Neural progenitor cell (in vitro differentiated cells): ENCODE measurements at places on chromosomes 16 and 17.

DNA sequence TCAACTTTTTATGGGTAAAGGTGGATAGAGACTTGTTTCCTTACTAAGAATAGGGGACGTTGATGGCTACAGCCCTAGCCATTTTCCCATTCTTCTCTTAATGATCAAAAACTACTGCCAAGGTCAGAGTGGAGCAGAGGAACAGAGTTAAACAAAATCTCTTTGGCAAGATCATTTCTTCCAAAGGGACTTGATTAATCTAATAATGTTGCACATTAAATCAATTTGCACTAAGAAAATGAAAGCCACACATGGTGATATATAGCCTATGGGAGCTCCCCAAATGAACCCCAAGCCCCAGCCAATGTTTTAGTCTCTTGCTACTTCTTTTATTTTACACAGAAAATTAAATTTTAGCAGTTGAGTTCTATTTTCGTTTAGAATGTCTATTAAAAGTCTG lies 954.5 kb upstream of the SOX9 start:
- no peak for DNase-seq

DNA sequence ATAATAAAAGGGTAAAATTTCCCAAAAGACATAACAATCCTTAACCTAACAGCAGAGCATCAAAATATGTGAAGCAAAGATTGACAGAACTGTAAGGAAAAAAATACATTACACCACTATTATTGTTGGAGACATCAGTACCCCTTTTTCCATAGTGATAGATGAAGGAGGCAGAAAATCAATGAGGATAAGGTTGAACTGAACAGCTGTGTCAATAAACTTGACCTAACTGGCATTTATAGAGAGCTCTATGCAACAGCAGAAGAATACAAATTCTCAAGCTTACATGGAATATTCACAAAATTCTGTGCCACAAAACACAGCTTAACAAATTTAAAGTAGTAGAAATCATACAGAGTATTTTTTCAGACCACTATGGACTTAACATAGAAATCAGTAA lies 195.0 kb upstream of the ELAC2 start:
- DNase-seq, result no peak

DNA sequence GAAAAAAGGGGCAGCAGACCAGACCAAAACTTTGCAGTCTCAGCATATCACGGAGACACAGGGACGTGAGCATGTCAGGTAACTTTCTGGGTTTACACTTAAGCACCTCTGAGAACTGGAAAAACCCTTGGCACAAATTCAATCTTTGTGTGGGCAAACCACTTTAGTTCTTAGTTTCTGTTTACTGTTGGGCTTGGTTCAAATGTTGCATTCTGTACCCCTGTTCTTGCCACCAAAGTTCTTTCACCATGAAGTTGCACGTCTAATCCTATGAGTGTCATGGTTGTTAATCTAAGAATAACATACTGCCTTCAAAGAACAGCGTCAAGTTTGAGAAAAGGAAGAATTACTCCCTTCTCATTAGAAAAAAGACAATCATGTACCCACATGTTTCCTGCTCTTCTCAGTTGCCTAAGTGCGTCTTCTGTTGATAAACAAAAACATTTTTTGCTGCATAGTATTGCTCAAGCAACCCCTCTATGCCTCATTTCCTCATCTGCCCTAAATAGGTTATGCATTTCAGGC lies 11.6 kb downstream of the KRT33A start:
- no peak for DNase-seq

- DNase-seq, result no peak
Measured at GRCh38 chr17:71919186-71919585, 201.6 kb upstream of the SOX9 start.

GRCh38 chr16:27781195-27781524 lies 231.2 kb downstream of the KATNIP start:
- DNase-seq, result no peak

DNA sequence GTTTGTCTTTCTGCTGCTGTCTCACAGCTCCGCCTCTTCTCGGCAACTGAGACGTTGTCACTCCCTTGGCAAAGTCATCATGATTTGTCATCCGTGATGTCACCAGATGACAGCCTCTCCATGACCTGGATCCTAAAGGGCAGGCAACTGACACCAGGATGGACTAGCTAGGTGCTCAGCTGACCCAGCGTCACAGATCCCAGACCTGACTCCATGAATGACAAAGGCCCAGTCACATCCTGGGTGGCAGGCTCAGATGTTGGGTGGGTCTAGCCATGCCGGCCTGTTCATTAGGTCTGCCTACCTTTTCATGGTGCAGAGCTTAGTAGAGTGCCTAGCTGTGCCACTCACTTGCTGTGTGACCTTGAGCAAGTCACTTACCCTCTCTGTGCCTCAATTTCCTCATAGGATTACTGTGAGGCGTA lies 3.8 kb upstream of the TMEM238L start:
- DNase-seq, result no peak

GRCh38 chr16:85753559-85753958 lies 2.7 kb upstream of the C16orf74 start:
- no peak for DNase-seq

DNA sequence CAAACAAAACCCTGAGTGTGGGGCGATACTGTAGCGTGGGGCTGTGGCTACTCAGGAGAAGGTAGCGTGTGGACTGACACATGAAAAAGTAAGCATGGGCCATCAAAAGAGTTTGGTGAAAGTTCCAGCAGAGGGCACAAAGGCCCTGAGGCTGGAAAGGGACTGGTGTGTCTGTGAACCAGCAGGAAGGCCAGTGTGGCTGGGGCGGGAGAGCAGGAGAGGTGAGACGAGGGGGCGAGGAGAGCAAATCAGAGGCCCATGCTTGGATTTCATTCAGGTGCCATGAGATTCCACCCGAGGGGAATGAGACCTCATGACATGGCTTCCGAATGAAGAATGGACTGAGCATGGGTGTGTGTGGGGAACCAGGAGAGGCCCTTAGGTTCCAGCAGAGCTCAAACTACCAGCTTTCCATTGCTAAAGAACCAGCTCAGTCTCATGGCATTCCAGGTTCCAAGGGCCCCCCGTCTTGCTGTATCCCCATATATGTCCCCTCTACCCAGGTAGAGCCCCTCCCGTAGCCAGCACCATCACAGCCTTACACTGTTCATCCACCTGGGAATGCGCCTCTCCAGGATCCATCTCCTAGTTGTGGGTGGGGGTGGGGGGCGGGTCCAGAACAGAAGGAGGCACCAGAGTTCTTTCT lies 31.1 kb downstream of the TRPV2 start:
- DNase-seq, result no peak

- DNase-seq, result no peak
Measured at GRCh38 chr16:51579652-51580360, 428.7 kb upstream of the SALL1 start.

GRCh38 chr16:86505899-86506864 lies 4.1 kb upstream of the FOXF1 start:
- no peak for DNase-seq

GRCh38 chr16:49755716-49756505 lies 100.0 kb downstream of the ZNF423 start:
- no peak for DNase-seq

DNA sequence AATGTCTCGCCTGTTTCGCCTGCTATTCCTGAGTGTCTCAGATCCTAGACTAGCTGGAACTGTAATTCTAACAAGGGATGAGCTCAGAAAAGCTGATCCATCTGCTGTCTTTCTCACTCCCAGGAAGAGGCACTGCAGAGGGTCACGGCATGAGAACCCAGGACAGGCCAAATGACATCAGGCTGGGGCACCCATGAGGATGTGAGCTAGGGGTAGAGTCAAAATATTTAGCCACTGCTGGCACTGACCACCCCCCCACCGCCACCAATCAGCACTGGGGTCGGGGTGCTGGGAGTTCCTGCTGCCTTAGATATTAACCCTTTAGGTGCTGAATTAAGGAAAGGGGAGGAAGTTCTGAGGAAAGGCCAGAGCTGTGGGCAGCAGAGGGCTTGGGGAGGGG lies 112.4 kb downstream of the IRX3 start:
- DNase-seq, result peak; percentile 12

DNA sequence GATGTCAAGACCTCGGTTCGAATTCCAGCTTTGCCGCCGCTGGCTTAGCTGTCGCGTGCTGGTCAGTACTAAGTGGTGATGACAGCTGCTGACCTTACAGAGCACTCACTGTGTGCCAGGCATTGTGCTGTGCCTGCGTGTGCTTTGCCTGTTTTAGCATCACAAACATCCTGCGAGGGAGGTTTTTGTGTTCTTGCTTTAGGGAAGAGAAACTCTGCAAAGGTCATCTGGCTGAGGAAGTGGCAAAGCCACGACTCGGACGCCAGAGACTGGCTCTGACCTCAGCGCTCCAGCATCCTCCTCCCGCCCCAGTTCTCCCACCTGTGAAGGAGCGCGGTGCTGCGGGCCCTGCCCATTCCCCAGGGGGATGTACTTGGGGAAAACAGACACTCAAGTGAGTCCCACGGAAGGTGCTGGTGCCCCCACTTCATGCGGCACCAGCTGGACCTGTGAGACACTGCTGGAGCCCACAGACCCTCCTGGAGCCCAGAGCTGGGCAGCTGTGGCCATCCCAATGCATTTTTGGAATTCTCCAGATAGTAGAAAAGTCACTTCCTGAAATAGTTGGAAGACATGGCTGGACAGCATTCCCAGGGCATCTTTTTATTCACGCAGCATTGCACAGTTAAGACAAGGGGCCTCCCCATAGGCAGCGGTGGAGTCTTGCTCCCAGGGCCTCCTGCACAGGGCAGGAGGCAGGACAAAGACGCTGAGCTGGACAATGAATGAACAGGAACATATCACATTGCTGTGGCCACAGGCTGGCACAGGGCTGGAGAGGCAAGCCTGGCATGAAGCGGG lies 20.0 kb upstream of the HERPUD1 start:
- peak; percentile 44 for DNase-seq

- no peak for DNase-seq
Measured at GRCh38 chr17:80738020-80738808, 193.6 kb downstream of the RPTOR start.

DNA sequence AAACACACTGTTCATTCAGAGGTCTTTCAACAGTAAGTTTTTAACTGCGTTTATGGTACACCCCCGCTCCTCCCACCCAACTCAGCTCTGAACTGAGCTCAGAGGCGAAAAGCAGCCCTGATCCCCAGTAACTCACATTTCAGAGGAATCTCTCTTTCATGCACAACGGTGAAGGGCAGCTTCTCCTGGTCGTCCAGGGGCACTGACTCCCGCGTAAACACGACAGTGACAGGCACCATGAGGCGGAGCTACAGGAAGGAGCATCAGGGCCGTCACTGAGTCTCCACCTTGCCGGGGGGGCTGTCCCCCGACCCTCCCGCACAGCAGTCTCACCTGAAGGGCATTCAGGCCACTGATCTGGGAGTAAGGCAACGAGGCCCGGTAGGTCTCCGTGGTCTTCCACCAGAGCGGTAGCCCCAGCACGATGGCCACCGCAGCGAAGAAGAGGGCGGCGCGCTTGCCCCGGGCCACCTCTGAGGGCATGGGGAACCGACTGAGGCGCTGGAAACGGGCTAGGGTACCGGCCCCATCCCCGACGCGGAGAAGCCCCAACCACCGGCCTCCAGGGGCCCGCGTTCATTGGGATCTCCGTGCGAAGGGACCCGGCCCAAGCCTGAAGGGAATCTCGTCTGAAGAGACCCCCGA lies 486 bp downstream of the PIGS start:
- peak; percentile 58 for DNase-seq
